RWPE2 (cell line): ENCODE measurements at places on chromosomes 2 and 18.

DNA sequence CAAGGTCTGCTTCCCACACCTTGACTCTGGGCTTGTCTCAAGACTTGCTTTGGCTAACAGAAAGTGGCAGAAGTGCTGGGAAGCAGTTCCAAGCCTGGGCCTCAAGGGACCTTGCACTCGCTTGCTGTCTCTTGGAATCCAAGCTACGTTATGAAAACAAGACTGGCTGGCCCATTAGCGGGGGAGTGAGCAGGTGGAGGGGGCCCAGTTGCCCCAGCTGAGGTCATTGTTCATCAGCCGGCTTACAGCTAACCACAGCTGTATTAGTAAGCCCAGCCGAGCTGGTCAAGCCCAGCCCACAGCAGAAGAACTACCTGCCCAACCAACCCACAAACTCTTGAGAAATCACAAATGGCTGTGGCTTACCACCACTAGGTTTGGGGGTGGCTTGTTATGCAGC is 63.1 kb downstream of the MARCO start:
- H3K4me1 ChIP-seq: no peaks in the 10 kb centered on the region
- no peak overlapping the region for H3K27ac ChIP-seq
- no peak for DNase-seq
- H3K36me3 ChIP-seq: no peaks in the 10 kb centered on the region
- H3K4me3 ChIP-seq: no peak overlapping the region

GRCh38 chr2:141660232-141660631 is 470.6 kb downstream of the LRP1B start:
- no peak overlapping the region for H3K4me3 ChIP-seq
- H3K36me3 ChIP-seq: no peaks in the 10 kb centered on the region
- H3K27ac ChIP-seq: no peak overlapping the region
- H3K27me3 ChIP-seq: peaks cover 3% of the 10 kb centered on the region

DNA sequence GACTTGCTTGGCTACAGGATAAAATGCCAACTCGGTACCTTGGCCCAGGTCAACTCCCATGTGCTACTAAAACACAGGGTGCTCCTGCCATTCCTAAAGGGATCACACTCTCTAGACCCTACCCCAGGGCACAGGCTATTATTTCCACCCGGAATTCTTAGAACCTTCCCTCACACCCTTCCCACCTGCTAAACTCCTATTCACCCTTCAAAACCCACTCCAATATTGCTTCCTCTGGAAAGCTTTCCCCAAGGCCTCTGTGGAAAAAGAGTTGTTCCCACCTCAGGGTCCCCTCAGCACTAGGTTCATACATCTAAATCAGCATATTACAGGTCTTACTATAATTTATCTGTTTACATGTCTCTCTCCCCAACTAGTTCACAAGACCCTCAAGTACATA is 75.0 kb upstream of the TANC1 start:
- H3K4me3 ChIP-seq: no peak overlapping the region
- peaks cover 50% of the 10 kb centered on the region for H3K4me1 ChIP-seq
- H3K27ac ChIP-seq: peak overlapping the region; percentile 97
- no peaks in the 10 kb centered on the region for H3K27me3 ChIP-seq

- no peaks in the 10 kb centered on the region for H3K27me3 ChIP-seq
- no peak overlapping the region for H3K27ac ChIP-seq
- peaks cover 29% of the 10 kb centered on the region for H3K4me1 ChIP-seq
- no peak for DNase-seq
- no peak overlapping the region for H3K4me3 ChIP-seq
Observed at GRCh38 chr2:190283783-190284182, 35.8 kb downstream of the HIBCH start.

GRCh38 chr18:73791081-73791480 is 356.6 kb downstream of the FBXO15 start:
- no peaks in the 10 kb centered on the region for H3K36me3 ChIP-seq
- H3K4me3 ChIP-seq: no peak overlapping the region
- peaks cover 28% of the 10 kb centered on the region for H3K4me1 ChIP-seq
- H3K27me3 ChIP-seq: no peaks in the 10 kb centered on the region

DNA sequence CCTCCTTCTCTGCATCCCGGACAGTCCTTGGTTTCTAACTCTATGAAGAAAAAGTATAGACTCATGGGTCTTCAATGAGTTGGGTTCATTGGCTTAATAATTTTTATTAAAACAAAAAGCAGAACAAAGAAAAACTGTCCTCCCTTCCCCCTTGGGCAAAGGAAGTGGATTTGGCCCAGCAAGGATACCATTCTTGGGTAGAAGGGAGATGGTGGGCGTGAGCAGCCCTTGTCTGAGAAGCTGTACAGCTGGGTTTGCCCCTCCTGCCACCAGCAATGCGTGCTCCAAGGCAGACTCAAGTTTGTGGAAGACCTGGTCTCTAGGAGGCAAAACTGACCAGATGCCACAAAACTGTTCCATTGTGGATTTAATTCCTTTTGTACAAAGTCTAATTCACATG is 12.7 kb downstream of the PCARE start:
- H3K27me3 ChIP-seq: no peaks in the 10 kb centered on the region
- DNase-seq: no peak
- H3K27ac ChIP-seq: no peak overlapping the region
- H3K4me3 ChIP-seq: no peak overlapping the region
- peaks cover 17% of the 10 kb centered on the region for H3K4me1 ChIP-seq

- DNase-seq: no peak
- no peak overlapping the region for H3K4me3 ChIP-seq
- H3K27ac ChIP-seq: no peak overlapping the region
- H3K36me3 ChIP-seq: no peaks in the 10 kb centered on the region
Observed at GRCh38 chr2:108547606-108548005, 13.3 kb downstream of the LIMS1 start.

DNA sequence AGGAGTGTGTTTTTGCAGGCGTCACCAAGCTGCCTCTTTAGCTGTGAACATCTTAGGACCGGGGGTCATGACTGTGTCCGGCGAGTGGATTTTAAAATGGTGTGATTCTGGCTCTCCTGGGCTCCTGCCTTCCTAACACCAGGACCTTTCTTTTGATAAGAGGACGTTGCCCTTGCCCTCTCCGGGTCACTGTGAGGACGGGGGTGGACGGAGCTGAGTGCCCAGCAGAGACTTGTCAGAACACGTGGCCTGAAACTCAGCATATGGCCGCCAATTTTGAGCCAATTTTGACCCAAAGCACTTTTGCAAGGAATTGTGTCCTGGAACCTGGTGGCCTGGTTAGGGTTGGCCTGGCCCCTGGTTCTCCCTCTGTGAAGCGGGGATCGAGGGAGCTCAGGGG is 40.2 kb downstream of the RTP5 start:
- H3K27me3 ChIP-seq: no peaks in the 10 kb centered on the region
- no peak overlapping the region for H3K4me3 ChIP-seq
- no peak for DNase-seq
- no peaks in the 10 kb centered on the region for H3K4me1 ChIP-seq
- no peak overlapping the region for H3K27ac ChIP-seq

DNA sequence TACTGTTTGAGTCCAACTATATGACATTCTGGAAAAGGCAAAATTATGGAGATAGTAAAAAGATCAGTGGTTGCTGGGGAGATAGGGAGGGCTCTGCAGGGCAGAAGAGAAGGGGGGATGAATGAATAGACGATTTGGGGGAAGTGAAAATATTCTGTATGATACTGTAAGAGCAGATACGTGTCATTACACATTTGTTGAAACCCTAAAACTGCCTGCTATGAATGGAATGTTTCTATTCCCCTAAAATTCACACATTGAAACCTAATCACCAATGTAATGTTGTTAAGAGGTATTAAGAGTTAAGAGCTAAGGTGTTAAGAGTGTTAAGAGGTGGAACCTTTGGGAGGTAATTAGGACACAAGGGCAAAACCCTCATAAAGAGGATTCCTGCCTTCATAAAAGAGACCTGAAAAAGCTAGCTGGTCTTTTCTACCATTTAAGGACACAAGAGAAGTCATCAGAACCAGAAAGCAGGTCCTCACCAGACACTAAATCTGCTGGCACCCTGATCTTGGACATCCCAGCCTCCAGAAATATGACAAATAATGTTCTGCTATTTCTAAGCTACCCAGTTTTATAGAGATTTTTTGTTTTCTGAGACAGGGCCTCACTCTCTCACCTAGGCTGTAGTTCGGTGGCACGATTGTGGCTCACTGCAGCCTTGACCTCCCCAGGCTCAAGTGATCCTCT is 76.2 kb downstream of the ATAD2B start:
- no peaks in the 10 kb centered on the region for H3K4me1 ChIP-seq
- no peak overlapping the region for H3K4me3 ChIP-seq
- no peaks in the 10 kb centered on the region for H3K27me3 ChIP-seq
- DNase-seq: no peak
- no peak overlapping the region for H3K27ac ChIP-seq

DNA sequence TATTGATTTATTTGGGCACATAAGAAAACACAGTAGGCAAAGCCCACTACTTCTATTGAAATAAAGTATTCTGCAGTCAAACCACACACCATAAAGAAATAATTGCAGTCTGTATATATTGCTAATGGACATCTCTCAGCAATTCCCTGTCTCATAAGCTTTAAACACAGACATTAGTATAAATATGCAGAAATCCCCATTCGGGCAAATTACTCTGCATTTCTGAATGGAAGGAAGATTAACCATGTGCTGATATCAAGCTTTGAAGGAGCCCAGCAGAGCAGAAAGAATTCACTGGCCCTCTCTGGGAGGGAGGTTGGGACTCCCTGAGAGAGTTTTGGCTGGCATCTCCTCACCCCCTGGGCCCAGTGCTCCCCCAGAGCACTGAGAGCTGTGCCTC is 269.6 kb downstream of the ATAD2B start:
- no peak overlapping the region for H3K4me3 ChIP-seq
- DNase-seq: no peak
- no peaks in the 10 kb centered on the region for H3K36me3 ChIP-seq
- H3K4me1 ChIP-seq: no peaks in the 10 kb centered on the region
- no peaks in the 10 kb centered on the region for H3K27me3 ChIP-seq

- no peak overlapping the region for H3K4me3 ChIP-seq
- H3K36me3 ChIP-seq: no peaks in the 10 kb centered on the region
- DNase-seq: no peak
- no peak overlapping the region for H3K27ac ChIP-seq
- H3K27me3 ChIP-seq: no peaks in the 10 kb centered on the region
- H3K4me1 ChIP-seq: no peaks in the 10 kb centered on the region
Observed at GRCh38 chr2:132617989-132618388, 52.0 kb downstream of the LYPD1 start.

DNA sequence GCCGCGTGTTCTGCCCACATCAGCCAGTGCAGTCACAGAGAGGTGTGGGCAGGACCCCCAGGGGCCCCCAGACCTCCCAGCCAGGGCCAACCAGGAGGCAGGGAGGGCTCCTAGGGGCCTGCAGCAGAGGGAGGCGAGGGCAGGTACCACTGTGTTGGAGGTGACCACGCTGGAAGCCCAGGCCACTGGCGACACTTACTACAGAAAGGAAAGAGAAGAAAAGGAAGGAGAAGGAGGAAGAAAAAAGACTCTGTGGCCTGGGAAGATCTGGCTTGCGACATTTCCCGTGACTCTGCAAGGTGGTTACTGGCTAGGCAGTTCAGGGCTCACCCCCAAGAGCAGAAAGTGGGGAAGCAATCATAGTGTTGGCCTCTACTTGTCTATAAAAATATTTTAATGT is 98.1 kb upstream of the BCL2L11 start:
- no peak overlapping the region for H3K4me3 ChIP-seq
- H3K27me3 ChIP-seq: peaks cover 6% of the 10 kb centered on the region
- no peak for DNase-seq

DNA sequence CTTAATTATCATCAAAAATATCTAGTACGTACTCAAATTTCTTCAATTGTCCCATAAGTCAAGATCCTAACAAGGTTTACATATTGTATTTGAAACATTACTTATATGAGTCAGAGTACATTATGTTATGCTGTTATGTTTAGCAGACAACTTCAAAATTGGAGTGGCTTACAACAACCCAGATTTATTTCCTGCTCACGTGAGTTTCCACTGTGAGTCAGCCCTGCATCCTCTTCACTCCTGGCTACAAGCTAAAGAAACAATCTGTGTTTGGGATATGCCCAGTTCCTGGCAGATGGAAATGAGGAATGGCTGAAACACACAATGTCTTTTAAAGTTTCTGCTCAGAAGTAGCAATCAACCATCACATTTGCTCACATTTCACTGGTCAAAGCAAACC is 31.5 kb upstream of the TANC1 start:
- H3K27me3 ChIP-seq: no peaks in the 10 kb centered on the region
- H3K4me3 ChIP-seq: no peak overlapping the region
- DNase-seq: no peak
- peaks cover 8% of the 10 kb centered on the region for H3K4me1 ChIP-seq
- H3K36me3 ChIP-seq: no peaks in the 10 kb centered on the region
- peak overlapping the region; percentile 30 for H3K27ac ChIP-seq

- peak overlapping the region; percentile 87 for H3K27ac ChIP-seq
- H3K27me3 ChIP-seq: no peaks in the 10 kb centered on the region
- H3K4me1 ChIP-seq: peaks cover 44% of the 10 kb centered on the region
- no peaks in the 10 kb centered on the region for H3K36me3 ChIP-seq
- H3K4me3 ChIP-seq: no peak overlapping the region
Observed at GRCh38 chr2:40101131-40101575, 322.1 kb upstream of the THUMPD2 start.

DNA sequence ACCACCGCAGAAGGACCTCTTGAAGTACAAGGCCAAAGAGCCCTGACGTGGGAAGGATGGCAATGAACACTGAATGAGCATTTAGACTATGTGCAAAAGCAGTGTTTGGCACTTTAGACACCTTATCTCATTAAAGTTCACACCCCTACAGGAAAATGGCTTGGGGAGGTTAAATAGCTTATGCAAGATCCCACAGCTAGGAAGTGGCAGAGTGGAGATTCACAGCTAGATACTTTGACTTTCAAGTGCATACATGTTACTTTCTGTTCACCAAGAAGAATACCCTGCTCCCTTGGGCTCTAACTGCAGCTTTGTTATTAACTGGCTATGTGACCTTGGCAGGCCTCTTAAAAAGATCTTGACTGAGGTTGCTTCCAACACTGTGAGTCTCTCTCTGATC is 58.2 kb downstream of the ICOS start:
- no peaks in the 10 kb centered on the region for H3K27me3 ChIP-seq
- no peaks in the 10 kb centered on the region for H3K36me3 ChIP-seq
- H3K4me3 ChIP-seq: no peak overlapping the region
- DNase-seq: no peak
- H3K4me1 ChIP-seq: no peaks in the 10 kb centered on the region
- H3K27ac ChIP-seq: no peak overlapping the region

DNA sequence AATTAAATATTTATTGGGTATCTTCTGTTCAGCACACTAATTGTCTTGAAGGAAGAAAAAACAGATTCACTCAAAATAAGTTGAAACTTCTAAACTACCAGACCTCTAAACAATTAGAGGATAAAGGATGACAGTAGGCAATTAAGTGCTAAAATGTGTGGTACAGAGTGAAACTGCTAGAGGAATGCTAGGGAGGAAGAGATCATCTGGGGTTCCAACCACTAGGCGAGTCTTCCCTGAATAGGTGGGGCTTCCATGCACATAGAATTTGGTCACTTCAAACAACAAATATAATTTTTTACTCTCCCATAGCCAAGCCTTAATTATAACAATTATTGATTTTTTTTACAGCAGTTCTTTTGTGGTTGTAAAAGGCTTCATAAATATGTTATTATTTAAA is 559.0 kb upstream of the ZEB2 start:
- no peaks in the 10 kb centered on the region for H3K4me1 ChIP-seq
- no peak overlapping the region for H3K27ac ChIP-seq
- H3K27me3 ChIP-seq: no peaks in the 10 kb centered on the region
- H3K4me3 ChIP-seq: no peak overlapping the region
- no peaks in the 10 kb centered on the region for H3K36me3 ChIP-seq

- H3K36me3 ChIP-seq: no peaks in the 10 kb centered on the region
- no peak overlapping the region for H3K27ac ChIP-seq
- no peak for DNase-seq
- H3K4me3 ChIP-seq: no peak overlapping the region
- H3K27me3 ChIP-seq: no peaks in the 10 kb centered on the region
Observed at GRCh38 chr18:65568866-65569265, 181.9 kb upstream of the CDH7 start.

GRCh38 chr18:75350512-75350839 is 77.0 kb downstream of the SMIM21 start:
- DNase-seq: no peak
- H3K27me3 ChIP-seq: no peaks in the 10 kb centered on the region
- no peaks in the 10 kb centered on the region for H3K36me3 ChIP-seq
